ENCODE measurements at places on chromosomes 7 and 10. TPM values are rescaled to one million over a fixed set of nuclear protein-coding genes. Genes with fewer than 3 reads are reported as not detected.
A peak's percentile ranks its signal among the peaks of the same experiment; 100 is the strongest.

Gene LIPJ
- total RNA-seq = not detected

- peak overlapping the region; percentile 37 for H3K27ac ChIP-seq
- peak; percentile 36 for DNase-seq
- no peaks in the 10 kb centered on the region for H3K36me3 ChIP-seq
- peak overlapping the region; percentile 14 for H3K4me3 ChIP-seq
Measured at GRCh38 chr7:26090927-26091519, 61.0 kb upstream of the NFE2L3 start.

GRCh38 chr7:10022957-10023356, 950.7 kb upstream of the PHF14 start:
- H3K27me3 ChIP-seq = no peaks in the 10 kb centered on the region
- H3K4me3 ChIP-seq = no peak overlapping the region
- DNase-seq = no peak
- no peak overlapping the region for H3K27ac ChIP-seq
- H3K36me3 ChIP-seq = no peaks in the 10 kb centered on the region

DNA sequence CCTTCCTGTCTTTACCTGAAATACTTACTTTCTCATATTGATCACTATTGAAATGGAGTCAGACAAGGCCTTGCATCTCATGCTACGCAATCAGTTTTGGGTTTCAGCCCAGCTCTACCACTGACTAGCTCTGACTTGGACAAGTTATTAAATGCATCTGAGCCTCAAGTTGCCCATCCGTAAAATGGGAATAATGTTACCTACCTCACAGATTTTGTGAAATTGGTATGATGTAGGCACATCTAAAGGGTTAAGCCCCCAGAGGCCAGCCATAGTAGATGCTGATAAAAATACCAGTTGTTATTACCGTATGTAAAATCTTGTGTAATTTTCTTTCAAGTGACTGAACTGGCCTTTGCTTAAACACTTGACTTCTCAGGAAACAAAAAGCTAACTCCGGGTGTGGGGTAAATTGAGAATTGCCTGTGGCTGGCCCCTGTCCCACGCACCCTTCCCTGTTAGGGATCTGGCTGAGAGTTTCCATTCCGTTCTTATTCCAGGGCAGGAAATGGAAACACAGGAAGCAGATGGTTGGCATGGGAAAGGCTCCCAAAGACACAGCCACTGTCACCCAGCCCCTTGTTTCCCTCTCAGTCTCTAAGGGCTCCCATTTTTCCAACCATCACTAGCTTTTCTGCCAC, 7.5 kb downstream of the DUSP5 start:
- no peaks in the 10 kb centered on the region for H3K27me3 ChIP-seq
- peak overlapping the region; percentile 91 for H3K27ac ChIP-seq
- no peak for DNase-seq
- no peak overlapping the region for H3K4me3 ChIP-seq
- peaks cover 60% of the 10 kb centered on the region for H3K36me3 ChIP-seq
- peaks cover 82% of the 10 kb centered on the region for H3K4me1 ChIP-seq

GRCh38 chr7:10579561-10579960, 394.1 kb upstream of the PHF14 start:
- H3K4me1 ChIP-seq = no peaks in the 10 kb centered on the region
- DNase-seq = no peak
- H3K27me3 ChIP-seq = peaks cover 1% of the 10 kb centered on the region
- no peak overlapping the region for H3K27ac ChIP-seq

- H3K27me3 ChIP-seq = no peaks in the 10 kb centered on the region
- no peak overlapping the region for H3K4me3 ChIP-seq
- no peak overlapping the region for H3K27ac ChIP-seq
- H3K4me1 ChIP-seq = no peaks in the 10 kb centered on the region
- no peak for DNase-seq
Measured at GRCh38 chr7:67604461-67605386, 608.1 kb downstream of the TYW1 start.

GRCh38 chr10:114027951-114028350, 15.7 kb upstream of the ADRB1 start:
- peaks cover 24% of the 10 kb centered on the region for H3K4me1 ChIP-seq
- peaks cover 50% of the 10 kb centered on the region for H3K27me3 ChIP-seq
- H3K36me3 ChIP-seq = peaks cover 2% of the 10 kb centered on the region
- no peak for DNase-seq

- no peaks in the 10 kb centered on the region for H3K4me1 ChIP-seq
- H3K4me3 ChIP-seq = no peak overlapping the region
- H3K27ac ChIP-seq = no peak overlapping the region
- DNase-seq = peak; percentile 39
- H3K36me3 ChIP-seq = no peaks in the 10 kb centered on the region
- H3K27me3 ChIP-seq = no peaks in the 10 kb centered on the region
Measured at GRCh38 chr7:12322284-12322902, 81.3 kb downstream of the VWDE start.
